ENCODE measurements at places on chromosomes 5 and 9.

- no peak for DNase-seq
Measured at GRCh38 chr9:81473708-81474107, 215.6 kb downstream of the TLE1 start.

DNA sequence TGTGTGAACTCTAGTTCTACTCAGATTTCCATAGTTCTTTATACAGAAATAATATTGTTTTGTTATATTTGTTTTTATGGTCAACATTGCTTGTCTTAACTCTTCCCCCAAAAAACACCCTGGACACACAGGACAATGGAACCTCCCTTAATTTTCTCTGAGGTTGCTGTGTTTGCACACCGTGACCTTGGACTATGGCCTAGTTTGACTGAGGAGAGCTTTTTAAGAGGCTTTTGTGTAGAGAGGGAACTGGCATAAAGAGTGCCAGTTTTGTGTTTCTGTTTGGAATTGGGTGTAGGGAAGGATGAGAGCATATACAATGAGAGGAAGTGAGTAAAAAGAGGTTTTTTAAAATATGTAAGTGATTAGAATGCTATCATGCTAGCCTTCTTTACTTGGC is 101.1 kb upstream of the MEF2C start:
- no peak for DNase-seq

GRCh38 chr5:136212252-136212721 is 19.3 kb upstream of the SMIM32 start:
- DNase-seq = peak; percentile 34

- DNase-seq = no peak
Measured at GRCh38 chr5:133358271-133358670, 254.1 kb downstream of the FSTL4 start.

DNA sequence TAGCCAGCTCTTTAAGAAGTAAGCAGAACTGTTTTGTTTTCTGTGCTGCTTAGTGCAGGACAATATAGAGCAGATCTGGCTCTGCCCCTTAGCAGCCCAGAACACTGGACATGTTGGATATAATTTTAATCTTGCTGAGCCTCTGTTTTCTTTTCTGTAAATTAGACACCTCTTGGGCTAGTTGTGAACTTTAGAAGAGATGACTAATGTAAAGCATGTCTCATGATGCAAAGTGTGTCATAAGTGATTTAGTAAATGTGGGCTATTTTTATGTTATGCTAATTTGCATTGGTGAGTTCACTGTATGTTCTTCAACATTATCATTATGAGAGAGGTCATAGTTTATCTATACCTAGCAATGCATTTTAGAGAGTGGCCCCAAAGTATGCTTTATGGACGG is 156.1 kb upstream of the ADAMTSL1 start:
- no peak for DNase-seq

- no peak for DNase-seq
Measured at GRCh38 chr5:86101966-86102365, 515.8 kb upstream of the COX7C start.

DNA sequence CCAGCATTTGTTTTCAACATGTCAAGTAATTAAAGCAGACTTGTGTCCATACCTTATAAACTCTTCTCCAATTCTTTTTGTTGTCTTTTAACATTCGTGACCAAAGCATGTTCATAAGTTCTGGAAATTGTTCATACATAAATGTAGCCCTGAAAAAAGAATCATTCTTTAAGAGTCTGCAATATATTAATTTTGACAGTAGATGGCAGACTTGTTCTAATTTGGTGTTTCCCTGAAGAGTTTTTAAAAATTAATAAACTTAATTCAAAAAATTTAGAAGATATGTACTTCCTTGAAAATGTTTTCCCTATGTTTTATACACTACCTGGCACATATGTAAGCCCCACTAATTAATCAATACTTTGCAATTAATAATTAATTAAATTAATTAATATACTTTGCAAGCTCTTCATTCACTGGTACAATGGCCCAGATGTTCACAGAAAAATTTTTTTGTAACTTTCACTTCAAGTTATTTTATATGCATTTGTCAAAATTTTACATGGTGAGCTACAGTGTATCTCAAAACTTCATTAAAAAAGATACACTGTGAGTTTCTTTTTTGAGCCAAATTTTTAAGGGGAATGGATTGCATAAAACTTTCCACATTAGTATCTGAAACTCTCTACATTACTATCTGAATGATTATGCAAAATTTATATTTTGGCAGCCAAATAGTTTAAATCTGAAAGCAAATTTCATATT is 42.1 kb downstream of the CLINT1 start:
- DNase-seq = peak; percentile 14

DNA sequence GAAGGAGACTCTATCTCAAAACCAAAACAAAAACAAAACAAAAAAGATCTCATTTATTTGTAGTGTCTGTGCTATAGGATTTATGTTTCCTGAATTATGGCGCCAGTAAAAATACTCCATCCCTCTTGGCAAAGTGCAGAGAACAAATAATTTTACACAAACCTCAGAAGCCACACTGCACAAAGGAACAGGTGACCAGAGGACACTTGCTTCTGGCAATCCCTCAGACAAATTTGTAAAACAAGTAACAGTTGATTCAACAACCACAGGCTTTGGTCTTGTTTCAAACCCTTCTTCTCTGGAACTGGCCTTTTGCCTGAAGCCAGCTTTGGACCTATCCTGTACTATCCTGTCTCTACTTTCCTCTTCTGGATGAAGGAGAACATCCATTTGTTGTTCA is 502.1 kb downstream of the DMAC1 start:
- no peak for DNase-seq

- DNase-seq = no peak
Measured at GRCh38 chr5:60209146-60209840, 315.8 kb upstream of the PDE4D start.

DNA sequence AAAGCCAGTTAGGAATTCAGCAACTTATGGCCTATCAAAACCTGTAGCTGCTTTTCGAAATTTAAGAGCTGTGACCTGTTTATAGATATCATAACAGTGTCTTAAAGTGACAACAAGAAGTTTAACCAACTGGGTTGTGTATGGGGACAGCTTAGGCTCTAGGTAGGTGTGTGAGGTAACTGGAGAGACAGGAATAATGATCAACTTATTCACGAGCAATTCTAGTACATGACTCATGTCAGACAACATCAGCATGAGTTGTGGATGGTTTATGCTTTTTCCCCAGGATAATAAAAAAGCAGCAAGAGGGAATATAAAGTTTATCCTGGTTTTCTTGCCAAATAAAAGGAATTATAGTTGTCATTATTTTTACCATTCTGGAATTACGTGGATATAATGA is 88.6 kb downstream of the GDNF start:
- DNase-seq = no peak

GRCh38 chr5:53357439-53357838 is 123.0 kb upstream of the FST start:
- DNase-seq = no peak

- no peak for DNase-seq
Measured at GRCh38 chr5:156359476-156359875, 32.5 kb downstream of the SGCD start.

- DNase-seq = no peak
Measured at GRCh38 chr5:105929858-105930257, 1740.9 kb downstream of the EFNA5 start.

DNA sequence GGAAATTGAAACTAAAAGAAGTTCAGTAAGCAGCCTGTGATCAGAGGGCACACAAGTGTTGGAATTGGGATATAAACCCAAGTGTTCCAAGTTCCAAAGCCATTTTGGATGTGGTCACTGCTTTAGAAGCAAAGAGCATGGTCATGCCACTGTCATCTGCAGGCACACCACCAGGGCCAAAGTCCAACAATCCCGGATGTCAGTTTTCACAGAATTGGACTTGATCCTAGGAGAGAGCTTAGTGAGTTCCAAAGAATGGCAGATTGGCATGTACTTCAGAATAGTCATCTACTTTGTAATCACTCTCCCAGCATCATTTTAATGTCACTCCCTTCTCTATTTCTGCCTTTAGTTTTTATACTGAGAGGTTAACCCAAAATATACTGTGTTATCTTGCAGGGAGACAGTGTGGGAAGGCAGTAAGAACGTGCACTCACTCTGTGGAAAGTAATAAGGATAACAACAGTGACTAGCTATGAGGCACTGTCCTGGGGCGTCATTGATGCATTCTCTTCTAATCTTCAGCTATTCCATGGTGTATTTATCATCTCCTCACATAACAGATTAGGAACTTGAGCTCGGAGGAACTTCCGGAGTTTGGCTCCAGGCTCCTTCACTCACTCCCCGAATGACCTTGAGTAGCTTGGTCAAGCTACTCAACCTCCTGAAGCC is 388.0 kb downstream of the ACTL7B start:
- no peak for DNase-seq

- DNase-seq = no peak
Measured at GRCh38 chr5:147906326-147907095, at the start of gene C5orf46. Gene C5orf46, minus strand, starts transcription at chr5:147906538. Its CDS starts 37 bp downstream, at chr5:147906501.

DNA sequence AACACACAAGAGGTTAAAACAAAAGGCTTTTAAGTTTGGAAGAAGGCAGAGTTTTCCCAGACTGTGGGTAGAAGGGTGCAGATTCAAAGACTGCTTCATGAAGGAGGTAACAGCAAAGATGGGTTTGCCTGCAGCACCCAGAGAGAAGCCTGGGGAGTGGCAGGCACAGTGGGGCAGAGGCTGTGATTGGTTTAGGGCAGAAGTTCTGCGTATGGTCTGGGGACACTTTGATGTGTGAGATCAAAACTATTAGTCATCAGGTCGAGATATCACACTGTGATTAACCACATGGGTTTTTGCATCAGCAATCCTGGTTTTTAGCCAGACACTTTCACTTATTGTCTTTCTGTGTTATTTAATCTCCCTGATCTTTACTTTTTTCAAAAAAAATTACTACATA is 188.8 kb upstream of the GLRA1 start:
- DNase-seq = no peak

- DNase-seq = no peak
Measured at GRCh38 chr5:97107318-97107717, 35.1 kb downstream of the LIX1 start.

DNA sequence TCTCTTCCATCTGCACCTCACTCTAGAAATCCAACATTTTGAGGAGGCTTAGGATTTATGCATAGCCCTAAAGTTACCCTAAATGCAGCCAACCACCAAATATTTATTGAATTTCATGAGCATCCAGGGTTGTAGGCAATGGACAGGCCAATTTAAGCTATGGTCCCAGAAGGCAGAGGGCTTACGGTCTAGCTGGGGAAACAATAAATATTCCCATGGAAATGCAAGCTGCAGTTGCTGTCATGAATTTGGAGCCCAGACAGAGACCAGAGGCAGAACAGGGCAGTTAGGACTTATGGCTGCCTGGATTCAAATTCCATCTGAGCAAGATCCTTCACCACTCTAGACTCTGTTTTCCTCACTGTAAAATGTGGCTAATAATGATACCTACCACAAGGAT is 9.1 kb upstream of the INSYN2B start:
- DNase-seq = no peak

GRCh38 chr5:89011778-89012711 is 129.1 kb upstream of the MEF2C start:
- no peak for DNase-seq

DNA sequence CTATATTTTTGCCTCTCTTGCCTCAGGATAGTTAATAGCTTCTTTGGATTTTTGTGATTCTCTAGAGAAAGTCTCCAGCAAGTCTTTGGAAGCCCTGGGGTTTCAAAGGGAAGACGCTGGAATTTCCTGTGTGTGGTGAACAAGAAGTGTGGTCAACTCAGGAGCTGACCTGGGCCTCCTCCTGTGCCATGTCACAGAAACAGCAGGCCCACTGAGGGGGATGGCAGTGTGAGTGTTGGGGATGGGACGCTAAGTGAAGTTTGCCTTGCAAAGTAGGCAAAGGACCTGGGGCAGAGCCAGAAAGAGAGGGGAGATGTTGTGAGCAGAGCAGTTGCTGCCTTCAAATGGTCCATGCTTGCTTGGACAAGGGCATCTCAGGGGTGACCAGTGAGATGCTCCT is 226.3 kb downstream of the DMRT2 start:
- no peak for DNase-seq

DNA sequence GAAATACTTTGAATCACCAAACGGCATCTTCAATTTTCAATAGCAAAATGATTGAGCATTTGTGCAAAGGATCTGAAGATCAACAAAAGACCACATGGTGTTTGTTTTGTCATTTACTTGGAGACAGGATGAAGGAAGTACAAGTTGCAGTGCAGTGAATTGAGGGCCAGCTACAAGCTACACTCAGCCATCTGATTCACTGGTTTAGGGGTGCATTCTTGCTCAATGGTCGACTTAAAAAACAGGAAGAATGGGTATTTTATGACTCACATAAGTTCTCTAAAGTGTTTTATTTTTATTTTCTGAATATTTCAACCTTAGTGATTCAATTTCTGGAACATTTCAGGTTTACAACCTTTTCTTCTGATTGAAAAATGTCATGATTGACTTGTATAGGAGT is 412.1 kb upstream of the ADAMTSL1 start:
- no peak for DNase-seq

DNA sequence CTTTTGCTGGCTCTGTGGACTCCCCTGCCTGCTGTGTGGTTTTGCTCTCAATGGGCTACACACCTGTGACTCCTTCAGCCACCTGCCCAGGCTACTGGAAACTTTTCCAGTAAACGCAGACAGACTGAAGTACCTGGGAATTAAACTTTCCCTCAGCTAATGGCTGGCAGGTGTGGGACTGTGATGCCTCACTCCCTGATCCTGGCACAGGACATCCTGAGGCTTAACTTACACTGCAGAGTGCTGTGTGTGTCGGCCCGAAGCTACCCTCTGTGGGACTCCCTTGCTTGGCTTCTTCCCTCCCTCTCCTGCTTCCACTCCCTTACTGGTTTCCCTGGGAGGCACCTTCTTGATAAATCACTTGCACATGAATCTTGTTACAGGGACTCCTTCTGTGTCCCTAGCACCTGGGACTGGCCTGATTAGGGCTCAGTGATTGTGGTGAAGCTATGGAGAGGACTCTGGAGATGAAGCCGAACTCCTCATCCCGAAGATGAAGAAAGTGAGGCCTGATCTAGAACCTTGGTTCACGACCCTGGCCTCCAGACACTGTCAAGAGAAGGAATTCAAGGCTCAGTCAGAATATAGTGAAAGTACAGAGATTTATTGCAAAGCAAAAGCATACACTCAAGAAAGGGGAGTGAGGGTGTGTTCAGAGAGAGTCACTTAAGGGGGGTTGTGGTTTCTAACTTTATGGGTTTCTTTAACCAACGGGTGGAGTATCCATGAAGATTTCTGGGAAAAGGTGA is 113.4 kb upstream of the ALDH1B1 start:
- DNase-seq = peak; percentile 57

- DNase-seq = peak; percentile 27
Measured at GRCh38 chr9:38368731-38369130, 23.8 kb upstream of the ALDH1B1 start.

DNA sequence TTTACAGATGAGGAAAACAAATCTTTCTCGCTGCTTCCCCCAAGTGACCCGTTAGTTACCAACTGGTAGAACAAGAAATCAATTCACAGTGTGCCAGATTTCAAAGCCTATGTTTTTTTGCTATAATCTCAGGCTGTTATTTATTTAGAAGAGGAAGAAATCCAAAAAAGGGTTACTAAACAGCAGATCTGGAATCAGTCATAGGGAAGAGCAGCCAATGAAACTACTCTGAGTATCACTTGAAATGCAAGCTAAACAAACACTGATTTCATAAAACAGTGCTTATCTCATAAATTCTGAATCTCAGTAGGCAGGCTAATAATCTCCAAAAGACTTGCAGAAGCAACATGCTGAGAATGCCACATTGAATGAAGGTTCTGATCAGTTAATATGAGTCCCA is 829.5 kb upstream of the ACO1 start:
- DNase-seq = no peak

- no peak for DNase-seq
Measured at GRCh38 chr5:171845857-171846256, 60.2 kb downstream of the SMIM23 start.
